ACHN (cell line): ENCODE measurements at places on chromosomes 7 and 10.

- no peak for DNase-seq
Observed at GRCh38 chr10:48414778-48415177, 108.3 kb downstream of the MAPK8 start.

DNA sequence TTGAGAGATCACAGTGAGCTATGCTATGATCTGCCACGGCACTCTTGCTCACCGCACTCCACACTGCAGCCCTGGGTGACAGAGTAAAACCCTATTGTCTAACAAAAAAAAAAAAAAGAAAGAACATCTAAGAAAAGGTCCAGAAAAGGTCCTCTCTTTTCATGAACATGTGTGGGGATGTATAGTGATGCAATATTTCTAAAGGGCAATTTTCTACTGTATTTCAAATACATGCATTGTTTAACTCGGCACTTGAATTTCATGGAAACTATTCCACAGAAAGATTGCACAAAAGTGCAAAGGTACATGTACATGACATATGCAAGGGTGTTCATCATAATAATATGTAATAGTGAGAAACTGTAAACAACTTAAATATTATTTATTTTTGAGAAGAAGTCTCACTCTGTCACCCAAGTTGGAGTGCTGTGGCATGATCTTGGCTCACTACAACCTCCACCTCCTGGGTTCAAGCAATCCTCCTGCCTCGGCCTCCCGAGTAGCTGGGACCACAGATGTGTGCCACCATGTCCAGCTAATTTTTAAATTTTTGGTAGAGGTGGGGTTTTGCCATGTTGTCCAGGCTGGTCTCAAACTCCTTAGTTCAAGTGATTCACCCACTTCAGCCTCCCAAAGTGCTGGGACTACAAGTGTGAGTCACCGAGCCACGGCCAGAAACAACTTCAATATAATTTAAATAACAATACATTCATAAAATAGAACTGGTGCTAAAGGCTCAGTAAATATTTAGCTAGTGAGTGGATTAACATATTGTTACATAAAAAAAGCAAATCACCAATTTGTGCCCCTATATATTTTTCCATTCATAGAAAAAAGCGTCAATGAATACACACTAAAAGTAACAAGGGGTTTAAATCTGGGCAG is 1.3 kb upstream of the PPRC1 start:
- peak; percentile 45 for DNase-seq

- DNase-seq = peak; percentile 70
Observed at GRCh38 chr10:80699602-80700039, 161.9 kb downstream of the SH2D4B start.

- DNase-seq = no peak
Observed at GRCh38 chr7:3494947-3495346, 193.9 kb downstream of the SDK1 start.

DNA sequence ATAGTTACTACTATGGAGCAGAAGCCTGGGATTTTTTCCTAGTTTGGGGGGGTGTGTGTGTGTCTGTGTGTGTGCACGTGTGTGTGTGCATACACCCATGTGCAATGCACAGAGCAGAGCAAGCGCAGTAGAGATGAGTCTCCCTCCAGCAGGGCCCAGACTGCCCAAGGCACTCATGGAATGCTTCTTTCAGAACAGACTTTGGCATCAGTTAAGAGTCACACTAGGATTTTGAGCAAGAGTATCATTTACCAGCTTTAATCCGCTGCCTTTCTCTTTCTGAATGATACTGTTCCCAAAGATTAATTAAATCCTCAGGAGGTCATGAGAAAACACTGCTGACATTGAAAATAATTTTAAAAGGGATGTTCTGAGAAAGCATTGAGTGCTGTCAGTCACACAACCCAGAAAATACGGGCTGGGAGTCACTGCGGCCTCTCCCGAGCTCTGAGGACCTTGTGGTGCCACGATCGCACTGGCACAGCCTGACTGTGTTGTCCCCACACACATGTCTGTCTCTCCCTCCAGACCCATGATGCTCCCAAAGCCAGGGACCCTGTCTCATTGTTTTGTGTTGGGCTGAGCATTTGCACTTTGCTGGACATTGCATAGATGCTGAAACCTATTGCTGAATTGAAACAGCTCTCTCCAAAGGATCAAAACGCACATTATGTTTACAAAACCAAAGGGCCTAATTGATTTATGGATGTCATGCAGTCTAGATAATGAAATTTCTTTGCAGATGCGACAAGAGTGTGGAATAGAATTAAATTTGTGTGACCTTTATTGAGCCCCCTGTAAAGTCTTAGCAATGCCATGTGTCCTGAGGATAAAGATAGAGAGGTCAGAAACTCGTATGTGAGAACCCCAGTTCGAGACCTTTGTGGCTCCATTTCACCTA is 54.7 kb upstream of the FIGNL1 start:
- no peak for DNase-seq

DNA sequence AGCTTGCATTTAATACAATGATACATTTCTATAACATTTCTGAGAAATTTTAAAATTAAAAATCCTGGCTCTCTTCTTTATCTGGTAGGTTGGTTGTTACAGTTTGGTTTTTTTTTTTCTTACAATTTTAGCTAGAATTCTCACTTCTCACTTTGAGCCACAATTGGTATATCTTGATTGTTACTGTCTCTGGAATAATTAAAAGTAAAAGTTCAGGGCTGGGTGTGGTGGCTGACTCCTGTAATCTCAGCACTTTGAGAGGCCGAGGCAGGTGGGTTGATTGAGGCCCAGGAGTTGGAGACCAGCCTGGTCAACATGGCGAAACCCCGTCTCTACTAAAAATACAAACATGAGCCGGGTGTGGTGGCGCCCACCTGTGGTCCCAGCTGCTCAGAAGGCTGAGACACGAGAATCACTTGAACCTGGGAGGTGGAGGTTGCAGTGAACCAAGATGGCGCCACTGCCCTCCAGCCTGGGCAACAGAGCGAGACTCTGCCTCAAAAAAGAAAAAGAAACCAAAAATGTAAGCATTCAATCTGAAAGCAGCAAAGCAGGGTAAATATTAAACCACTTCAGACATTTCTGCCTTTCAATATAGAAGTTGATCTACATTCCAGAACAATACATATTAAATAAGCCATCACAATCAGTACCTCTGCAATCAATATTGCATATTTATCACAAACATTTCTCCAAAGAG is 88.6 kb upstream of the PFKP start:
- DNase-seq = no peak

GRCh38 chr10:128211953-128212727 is 85.9 kb upstream of the MKI67 start:
- peak; percentile 87 for DNase-seq

DNA sequence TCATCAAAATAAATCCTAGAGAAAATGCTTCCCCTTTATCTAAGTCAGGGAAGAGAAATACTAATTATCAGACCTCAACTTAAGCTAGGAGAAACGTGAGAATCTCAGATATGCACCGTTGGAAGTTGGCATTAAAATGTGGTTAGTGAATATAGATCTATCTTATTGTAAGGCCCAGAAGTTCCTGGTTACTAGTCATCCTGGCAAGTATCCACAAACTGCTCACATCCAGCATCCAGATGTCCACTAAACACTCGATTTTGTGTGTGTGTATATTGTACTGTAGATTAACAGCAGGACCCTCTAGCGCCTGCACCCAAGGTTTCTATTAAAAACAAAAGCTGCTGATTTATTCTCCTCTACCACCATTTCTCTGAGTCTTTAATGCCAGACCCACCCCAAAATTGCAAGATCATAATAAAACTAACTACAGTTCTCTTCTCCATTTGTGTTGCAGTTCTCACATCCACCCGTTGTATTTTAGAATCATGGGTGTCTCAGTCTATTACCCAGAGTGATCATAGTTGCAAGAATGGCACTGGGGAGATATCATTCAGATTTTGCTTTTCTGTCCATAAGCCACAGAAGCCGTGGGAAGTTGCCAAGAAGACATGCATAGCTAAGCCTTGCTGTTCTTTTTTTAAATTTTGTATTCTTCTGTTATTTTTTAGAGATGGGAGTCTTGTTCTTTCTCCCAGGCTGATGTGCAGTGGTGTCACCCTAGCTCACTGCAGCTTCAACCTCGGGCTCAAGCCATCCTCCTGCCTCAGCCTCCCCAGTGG is 165.4 kb downstream of the KIAA1217 start:
- DNase-seq = no peak

DNA sequence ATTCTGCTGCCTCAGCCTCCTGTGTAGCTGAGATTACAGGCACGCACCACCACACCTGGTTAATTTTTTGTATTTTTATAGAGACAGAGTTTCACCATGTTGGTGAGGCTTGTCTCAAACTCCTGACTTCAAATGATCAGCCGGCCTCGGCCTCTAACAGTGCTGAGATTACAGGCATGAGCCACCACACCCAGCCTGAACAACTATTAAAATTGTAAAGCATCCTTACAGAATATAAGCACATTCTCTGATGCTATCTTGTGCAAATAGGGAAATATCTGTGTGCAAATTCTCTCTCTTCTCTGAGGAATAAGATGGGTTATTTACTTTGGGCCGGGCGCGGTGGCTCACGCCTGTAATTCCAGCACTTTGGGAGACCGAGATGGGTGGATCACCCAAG is 12.5 kb downstream of the NUDCD3 start:
- no peak for DNase-seq

DNA sequence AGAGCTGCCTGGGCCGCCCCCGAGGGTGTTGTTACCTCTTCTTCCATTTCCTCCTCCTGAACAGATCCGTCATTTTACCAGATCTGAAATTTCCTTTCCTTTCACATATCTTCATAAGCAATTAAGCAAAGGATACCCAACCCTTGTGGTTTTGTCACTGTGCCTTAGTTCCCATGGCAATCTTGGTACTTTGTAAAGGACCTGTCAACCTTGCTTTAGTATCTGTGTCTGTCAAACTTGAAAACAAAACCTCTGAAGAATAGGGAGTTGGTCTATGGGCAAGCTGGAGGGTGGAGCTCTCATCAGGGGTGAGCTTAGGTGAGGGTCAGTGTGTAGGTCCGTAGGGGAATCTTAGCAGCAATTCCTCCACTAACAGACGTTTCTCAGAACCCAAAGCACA is 25.4 kb upstream of the CCDC3 start:
- DNase-seq = no peak

DNA sequence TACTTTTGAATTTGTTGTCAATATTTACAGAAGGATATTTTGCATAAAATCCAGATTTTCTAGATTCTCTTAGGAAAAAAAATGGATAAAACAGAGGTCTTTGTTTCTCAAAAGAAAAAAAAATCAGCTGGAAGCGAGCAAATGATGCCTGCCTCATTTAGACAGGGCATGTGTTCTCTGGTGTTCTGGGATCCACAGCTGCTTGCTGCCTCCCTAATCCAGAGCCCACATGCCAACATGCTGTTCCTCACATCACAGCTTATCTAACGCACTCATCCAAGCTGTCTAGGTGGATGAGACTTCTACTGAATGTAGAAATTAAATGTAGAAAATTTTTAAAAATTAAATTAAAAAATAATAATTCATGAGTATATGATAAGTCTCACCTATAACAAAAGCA is 630.1 kb downstream of the SORCS1 start:
- no peak for DNase-seq

DNA sequence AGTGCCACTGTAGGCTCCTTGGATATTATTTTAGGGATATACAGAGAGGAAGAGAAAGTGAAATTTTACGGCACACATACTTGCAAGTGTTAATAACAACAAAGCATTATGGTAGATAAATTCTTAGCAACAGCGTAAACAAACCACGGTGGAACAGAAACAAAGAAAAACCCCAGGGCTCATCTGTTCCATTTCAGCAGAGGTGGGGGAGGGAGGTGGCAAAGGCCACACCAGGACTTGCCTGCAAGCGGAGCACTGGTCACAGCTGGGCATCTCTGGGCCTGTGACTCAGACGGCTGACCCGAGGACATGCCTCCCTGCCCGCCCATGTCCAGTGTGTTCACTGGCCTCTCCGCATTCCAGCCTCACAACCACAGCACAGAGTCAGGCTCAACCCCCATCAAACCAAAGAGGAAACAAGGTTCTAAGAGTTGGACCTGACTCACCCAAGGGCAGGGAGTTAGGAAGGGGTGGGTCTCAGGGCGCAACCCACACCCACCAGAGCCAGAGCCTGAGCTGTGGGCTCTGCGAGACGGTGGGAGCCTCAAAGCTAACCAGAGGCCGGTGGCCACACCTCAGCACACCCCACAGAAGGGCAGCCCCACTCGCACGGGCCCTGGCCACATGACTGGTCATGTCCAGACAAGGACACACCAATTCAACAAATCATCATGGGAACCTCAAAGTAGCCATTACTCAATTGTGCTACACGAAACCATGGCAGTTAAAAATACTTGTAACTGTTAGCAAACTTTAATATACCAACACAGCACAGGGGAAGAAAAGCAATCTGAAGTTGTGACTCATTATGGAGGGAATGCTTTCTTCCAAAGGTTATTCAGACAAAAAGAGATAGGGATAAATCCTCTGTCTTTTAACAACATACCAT is 10.7 kb downstream of the ESYT2 start:
- DNase-seq = peak; percentile 100

GRCh38 chr10:106189292-106189691 is 975.2 kb downstream of the SORCS1 start:
- peak; percentile 47 for DNase-seq

- no peak for DNase-seq
Observed at GRCh38 chr7:16816824-16817223, 12.0 kb upstream of the AGR2 start.

- peak; percentile 44 for DNase-seq
Observed at GRCh38 chr7:151008511-151009323, 15.6 kb downstream of the ATG9B start.

- no peak for DNase-seq
Observed at GRCh38 chr7:141462958-141463357, 88.3 kb upstream of the AGK start.

GRCh38 chr7:44311561-44312495 is 13.6 kb downstream of the CAMK2B start:
- DNase-seq = no peak

- no peak for DNase-seq
Observed at GRCh38 chr10:101292194-101293006, 61.6 kb upstream of the BTRC start.

- DNase-seq = no peak
Observed at GRCh38 chr10:50991456-50992355, 82.6 kb upstream of the PRKG1 start.

GRCh38 chr10:77837925-77838595 is 88.5 kb downstream of the DLG5 start:
- DNase-seq = no peak

GRCh38 chr10:9501944-9502343 is 1447.5 kb downstream of the GATA3 start:
- DNase-seq = no peak

DNA sequence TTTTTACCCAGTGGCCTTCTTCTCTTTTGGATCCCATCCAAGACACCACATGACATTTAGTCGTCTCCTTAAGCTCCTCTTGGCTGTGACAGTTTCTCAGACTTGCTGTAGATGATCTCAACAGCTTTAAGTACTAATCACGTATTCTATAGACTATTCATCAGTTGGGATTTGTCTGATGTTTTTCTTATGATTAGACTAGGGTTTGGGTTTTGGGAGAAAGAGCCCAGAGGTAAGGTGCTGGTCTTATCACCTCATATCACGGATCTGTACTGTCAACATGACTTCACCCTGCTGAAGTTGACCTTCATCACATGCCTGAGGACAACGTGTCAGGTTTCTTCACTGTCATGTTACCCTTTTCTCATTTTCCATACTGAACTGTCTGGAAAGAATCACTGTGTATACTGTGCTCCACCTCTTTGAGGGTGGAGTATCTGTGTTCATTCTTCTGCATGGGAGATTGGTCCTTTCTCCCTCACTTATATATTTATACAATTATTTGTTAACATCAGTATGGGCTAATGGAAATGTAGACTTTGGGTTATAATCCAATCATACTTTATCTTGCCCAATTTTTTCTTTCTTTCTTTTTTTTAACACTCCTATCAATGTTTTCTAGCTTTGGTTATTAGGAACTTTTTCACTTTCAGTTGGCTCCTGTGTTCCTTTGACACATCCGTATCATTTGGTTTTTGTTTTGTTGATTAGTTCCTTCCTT is 6.4 kb upstream of the HKDC1 start:
- no peak for DNase-seq
